ENCODE measurements at places on chromosomes 6 and 20.

DNA sequence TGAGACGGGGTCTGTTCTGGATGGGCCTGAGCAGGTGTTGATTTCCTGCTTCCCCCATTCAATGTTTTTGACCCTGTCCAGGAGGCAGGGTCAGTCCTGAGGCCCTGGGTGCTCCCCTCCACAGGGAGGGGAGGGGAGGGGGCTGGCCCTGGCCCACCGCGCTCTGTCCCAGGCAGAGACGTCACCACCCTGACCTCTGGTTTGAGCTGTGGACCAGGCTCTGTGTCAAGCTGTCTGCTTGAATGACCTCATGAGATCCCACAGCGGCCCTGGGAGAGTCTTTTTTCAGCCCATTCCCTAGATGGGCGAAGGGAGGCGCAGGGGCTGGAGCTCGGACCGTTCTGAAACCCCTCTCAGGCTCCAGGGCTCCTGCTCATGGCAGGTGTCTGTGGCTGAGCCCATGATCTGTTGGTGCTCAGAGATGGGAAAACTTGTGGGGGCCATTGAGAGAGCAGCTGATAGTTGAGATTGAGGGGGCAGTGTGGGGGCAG lies 8.9 kb upstream of the LKAAEAR1 start:
- DNase-seq, result no peak

GRCh38 chr20:45311589-45312211 lies 3.6 kb upstream of the MATN4 start:
- DNase-seq, result peak; percentile 65

- DNase-seq, result no peak
Observed at GRCh38 chr20:46639587-46639986, 11.7 kb downstream of the SLC13A3 start.

- no peak for DNase-seq
Observed at GRCh38 chr6:101705866-101706265, 312.4 kb downstream of the GRIK2 start.

DNA sequence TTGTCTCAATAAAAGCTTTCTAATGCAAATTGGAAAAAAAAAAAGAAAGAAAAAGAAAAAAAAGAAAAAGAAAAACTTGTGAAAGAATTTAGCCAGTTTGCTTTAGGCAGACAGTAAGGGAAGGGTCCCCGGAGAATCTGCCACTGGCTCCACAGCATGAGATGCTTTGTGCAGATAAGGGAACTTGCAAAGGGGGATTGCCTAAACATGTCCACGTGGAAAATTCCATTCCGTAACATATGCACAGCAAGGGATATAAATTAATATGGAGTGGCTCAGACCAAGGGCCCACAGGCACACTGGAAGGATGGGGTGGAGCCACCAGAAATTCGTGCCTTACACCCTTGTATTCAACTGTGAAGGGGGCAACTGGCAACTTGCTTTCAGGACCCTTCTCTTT lies 45.4 kb downstream of the MKKS start:
- no peak for DNase-seq

DNA sequence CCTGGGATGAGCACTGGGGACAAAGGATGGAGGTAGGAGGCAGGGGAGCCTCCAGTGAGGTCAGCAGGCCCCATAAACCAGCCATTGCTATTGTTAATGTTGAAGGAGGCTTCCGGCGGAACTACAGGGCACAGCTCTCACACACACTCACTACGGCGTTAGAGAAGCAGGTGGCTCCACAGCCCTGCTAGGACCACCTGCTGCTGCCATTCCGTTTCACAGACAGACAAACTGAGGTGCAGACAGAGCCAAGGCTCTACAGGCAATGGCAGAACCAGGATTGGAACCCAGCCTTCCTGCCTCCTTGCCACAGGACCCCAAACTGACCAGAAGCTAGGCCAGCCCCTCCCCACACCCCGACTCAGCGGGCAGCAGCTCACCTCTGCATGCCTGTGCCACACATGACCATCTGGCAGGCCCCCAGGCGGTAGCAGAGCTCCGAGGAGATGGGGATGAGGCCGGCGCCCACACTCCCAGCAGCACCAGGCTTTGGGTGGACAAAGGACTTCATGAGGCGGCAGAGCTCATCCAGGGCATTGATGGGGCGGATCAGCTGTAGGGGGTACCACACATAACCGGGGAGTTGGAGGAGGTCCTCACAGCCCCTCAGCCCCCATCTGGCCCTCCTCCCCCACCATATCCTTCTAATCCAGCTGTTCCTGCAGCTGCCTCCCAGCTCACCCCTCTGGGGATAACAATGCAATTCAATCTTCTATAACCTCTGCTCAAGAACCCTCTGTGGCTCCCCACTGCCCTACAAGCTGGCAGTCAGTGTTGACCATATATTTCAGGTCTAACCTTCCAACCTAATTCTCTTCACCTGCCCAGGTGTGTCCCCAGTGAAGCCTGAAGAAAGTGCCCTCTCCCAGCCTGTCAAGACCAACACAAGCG lies 198.5 kb downstream of the PREX1 start:
- no peak for DNase-seq

- no peak for DNase-seq
Observed at GRCh38 chr6:146017672-146018071, 11.2 kb upstream of the GRM1 start.

DNA sequence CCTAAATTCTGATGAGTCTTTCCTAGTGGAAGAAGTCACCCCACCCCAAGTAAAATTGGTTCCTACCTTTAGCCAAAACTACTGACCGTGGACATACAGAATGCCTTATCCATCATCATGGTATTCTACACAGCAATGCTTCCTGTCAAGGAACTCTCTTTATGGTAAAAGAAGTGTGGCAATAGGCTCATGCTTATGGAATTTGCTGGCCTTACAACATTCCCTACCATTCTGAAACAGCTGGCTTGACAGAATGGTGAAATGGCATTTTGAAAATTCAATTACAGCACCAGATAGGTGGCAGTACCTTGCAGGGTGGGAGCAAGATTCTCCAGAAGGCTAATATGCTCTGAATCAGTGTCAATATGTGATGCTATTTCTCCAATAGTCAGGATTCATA lies 41.8 kb upstream of the BACH2 start:
- DNase-seq, result no peak

- no peak for DNase-seq
Observed at GRCh38 chr6:102517506-102517905, 1124.0 kb downstream of the GRIK2 start.

DNA sequence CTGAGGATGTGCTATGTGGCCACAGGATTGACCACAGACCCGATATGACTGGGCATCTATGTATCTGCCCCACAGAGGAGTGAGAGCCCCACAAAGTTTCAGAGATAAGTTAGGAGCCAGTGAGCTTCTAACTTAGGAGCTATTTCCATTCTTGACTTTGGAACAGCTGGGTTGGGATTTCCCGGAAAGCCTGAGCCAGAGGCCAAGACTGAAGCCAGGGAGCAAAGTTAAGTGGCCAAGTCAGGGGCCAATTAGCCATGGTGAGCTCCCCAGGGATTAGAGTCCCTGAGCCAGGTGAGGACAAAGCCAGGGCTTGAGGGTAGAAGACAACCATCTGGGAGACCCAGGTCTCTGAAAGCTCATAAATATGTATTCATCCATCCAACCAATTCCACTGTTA lies 143.6 kb downstream of the MAFB start:
- DNase-seq, result no peak

DNA sequence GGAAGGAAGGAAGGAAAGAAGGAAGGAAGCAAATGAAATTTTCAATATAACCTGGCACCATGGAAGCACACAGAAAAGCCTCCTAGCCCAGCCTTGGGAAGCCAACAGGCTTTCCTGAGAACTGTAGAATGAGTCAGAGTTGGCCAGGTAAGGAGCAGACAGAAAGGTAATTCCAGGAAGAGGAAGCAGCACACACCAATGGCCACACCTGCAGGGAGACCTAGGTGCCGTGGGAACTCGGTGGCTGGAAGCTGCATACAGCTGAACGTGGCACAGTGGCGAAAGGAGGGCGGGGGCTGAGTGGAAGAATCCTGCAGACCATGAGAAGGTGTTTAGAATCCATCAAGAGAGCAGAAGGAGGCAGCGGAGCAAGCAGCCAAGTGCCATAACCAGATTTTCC lies 224.8 kb upstream of the RREB1 start:
- no peak for DNase-seq

- no peak for DNase-seq
Observed at GRCh38 chr6:16762268-16762549, 949 bp upstream of the ATXN1 start.

- DNase-seq, result no peak
Observed at GRCh38 chr6:1910621-1911407, 301.1 kb downstream of the FOXC1 start.

DNA sequence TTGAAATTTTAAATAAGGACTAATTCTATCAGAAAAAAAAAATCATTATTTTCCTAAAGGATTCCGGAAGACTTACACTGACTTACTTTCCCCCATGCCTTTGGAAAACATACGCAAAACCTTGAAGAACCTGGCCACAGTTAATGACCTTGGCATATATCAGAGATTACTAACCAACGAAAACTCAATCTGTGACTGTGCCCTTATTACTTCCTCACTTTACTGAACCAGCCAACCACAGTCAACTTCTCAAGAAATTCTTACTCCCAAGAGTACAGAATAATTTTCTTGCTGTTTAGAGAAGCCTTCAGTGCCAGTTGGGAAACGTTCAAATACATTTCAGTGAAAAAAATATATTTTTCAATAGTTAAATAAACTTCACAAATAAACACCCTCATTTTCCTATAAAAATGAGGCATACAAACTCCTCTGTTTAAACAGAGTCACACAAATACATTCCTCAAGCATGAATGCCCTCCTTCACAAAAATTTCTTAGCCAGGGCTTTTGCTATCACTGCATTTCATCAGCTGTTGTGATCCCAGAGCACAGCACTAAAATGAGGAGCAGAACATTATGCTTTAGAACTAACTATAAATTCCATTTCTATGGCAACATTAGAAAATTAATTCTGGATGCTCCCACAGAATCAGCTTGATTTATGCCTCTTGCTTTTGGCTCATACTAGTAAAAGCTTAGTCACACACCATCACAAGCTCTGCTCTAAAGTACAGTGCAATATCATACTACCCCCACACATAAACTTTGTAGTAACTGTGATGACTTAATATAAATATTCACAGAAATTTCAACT lies 117.6 kb downstream of the DST start:
- DNase-seq, result no peak

- DNase-seq, result no peak
Observed at GRCh38 chr6:4372866-4373265, 237.5 kb upstream of the ECI2 start.

- no peak for DNase-seq
Observed at GRCh38 chr6:9539231-9539755, 875.6 kb downstream of the TFAP2A start.

DNA sequence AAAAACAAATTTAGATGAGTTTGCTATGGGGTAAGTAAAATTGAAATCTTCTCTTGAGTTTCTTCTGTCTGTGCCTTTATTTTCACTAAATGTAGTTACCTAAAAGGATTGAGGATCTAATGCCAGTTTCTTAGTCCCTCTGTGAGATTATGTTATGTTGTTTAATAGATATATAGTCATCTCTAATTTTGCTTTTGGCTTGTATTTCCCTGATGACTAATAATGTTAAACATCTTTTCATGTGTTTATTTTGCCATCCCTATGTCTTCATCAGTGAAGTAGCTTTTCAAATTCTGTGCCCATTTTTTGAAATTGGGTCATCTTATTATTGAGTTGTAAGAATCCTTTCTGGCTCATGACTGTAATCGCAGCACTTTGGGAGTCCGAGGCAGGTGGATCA lies 13.7 kb downstream of the QRSL1 start:
- no peak for DNase-seq

GRCh38 chr6:108559884-108560462 lies 744 bp upstream of the FOXO3 start:
- DNase-seq, result no peak

DNA sequence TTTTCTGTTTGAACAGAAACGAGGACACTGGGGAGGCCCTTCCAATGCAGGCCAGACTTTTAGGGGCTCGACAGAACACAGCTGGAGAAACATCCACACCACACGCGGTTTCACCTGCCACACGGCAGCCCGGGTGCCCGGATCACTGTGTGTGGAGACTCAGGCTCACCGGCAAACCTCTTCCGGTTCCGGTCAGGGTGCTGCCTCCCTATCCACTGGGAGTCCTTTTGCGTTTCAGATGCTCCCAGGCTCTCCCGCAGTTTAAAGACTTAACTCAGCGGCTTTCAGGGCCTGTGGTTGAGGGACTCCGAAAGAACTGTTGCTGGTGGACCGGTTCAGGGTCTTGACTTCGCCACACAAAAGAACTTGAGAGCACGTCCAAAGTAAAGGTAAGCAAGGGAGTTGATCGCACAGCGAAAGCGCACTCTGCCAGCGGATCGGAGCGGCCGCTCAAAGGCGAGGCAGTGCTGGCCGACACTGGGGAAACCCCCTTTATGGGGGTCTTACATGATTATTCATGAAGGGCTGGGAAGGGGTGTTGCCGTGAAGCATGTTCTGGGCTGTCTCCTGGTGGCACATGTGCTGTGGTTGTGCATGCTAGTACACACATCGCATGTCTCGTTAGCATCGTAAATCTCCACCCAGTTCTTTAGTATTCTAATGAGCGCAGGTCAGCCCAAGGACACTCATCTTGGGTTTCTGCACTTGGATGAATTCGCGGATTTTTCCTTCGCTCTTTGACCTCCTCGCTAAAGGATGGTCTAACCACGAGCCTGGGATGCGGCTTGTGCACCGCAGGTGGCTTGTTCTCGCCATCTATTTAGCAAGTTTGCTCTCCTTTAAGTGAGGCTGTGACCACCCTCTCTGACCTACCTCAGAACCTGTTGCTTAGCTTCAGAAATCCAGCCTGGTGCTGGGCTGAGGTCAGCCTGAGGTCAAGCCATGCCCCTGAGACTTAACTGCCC lies 180.3 kb downstream of the CDH26 start:
- peak; percentile 32 for DNase-seq

DNA sequence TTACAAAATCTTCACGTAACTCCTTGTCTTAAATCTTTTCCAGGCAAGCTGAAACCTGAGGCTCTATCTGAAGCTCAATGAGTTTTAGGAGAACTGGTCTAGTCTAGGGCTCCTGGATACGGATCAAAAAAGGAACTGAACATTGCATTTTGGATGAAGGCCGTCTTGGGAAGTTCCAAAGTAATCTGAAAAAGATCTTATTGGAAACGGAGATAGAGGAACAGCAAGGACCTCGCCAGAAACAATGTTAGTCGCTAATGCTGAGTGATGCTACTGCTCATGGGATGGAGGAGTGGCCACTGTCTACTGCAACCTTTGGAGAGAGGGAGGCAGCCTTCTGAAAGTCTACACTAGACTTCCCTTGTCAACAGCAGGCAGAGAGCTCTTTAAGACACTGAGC lies 91.4 kb upstream of the ATXN1 start:
- DNase-seq, result no peak
